ENCODE measurements at places on chromosomes 3 and 15.

GRCh38 chr3:123648696-123649405 is 64.0 kb upstream of the HACD2 start:
- no peak for DNase-seq

GRCh38 chr15:39177561-39177960 is 403.3 kb upstream of the THBS1 start:
- DNase-seq, result no peak

DNA sequence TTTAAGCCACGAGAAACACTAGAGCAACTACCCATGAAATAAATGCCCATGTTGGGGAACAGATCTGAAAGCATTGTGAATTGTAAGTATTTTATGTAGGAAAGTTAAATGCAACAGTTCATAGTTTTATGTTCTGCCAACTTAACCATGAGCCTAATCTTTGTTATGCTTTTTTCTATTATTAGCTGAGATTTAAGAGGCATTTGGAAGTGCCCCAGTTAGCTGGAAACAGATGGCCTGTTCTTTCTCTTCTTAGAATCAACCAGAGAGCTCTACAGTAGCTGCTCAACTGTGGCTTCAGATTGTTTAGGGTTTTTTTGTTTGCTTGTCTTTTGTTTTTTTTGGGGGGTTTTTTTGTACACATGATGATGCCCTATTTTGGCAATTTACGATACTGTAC is 284.4 kb downstream of the KCNH8 start:
- DNase-seq, result no peak

DNA sequence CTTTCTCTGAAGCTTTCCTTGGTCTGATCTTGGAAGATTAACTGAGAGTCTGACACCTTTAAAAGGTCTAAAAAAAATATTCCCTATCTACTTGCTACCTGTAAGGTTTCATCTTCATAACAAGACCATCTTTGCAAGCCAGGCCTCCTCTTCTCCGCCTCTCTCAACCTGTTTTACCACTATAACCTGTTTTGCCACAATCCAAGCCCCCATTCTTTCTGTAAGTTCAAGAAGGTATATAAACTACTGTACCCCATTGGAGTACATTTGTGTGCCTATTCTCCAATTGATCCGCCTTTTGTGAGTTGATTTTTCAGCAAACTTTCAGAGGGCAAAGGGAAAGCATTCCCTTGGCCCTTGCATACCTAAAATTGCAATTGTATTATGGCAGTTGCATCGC is 319.3 kb upstream of the NECTIN3 start:
- no peak for DNase-seq

GRCh38 chr3:156483961-156484787 is 70.7 kb downstream of the SSR3 start:
- peak; percentile 62 for DNase-seq

- DNase-seq, result no peak
Measured at GRCh38 chr3:119238363-119238762, 2.3 kb downstream of the B4GALT4 start.

- DNase-seq, result no peak
Measured at GRCh38 chr3:112845772-112846171, 892 bp downstream of the CD200R1L start.

DNA sequence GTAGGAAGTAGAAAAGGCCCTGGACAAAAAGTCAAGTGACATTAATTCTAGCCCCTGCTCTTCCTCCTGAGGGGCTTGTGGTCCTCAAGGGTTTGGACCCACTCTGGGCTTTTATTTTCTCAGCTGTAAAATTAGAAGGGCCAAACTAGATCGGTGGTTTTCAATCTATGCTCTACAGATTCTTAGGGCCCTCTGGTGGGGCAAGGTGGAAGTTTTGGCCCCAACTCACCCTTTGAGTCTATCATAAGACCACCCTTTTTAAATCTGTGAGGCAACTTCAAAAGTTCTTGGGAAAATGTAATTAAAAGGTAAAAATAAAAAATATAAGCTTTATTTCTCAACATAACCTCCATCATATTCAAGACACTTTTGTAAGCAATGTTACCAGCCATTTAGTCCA is 25.6 kb upstream of the CFAP161 start:
- DNase-seq, result no peak

- DNase-seq, result no peak
Measured at GRCh38 chr15:61256231-61256630, 27.1 kb upstream of the RORA start.

DNA sequence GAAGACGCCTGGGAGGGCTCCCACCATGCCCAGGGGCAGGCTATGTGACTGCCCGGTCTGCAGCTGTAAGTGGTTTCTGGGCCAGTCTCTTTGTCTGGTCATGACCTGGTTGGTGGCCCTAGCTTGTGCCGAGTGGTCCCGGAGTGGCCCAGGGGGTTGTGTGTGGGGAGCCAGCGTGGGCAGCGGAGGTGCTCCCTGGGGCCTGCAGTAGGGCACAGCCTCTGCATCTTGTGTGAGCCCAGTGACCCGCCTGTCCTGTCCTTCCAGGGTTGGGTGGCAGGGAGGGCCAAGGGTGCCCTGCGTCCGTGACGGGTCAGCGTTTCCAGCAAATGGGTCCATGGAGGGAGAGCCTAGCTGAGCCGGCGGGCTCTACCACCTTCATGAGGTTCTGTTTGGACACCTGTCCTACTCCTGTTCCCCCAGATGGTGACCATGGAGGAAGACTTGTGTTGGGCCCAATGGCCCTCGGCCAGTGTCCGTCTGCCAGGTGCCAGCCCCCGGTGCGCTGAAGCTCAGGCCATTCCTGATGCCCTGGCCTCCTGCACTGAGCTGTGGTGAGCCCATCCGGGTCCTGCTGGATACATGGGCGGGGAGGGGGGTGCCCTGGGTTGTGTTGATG is 215.4 kb downstream of the SNRPN start:
- no peak for DNase-seq

- DNase-seq, result no peak
Measured at GRCh38 chr3:115071601-115072000, 75.5 kb downstream of the ZBTB20 start.

GRCh38 chr3:25181096-25181495 is 247.0 kb upstream of the RARB start:
- no peak for DNase-seq

DNA sequence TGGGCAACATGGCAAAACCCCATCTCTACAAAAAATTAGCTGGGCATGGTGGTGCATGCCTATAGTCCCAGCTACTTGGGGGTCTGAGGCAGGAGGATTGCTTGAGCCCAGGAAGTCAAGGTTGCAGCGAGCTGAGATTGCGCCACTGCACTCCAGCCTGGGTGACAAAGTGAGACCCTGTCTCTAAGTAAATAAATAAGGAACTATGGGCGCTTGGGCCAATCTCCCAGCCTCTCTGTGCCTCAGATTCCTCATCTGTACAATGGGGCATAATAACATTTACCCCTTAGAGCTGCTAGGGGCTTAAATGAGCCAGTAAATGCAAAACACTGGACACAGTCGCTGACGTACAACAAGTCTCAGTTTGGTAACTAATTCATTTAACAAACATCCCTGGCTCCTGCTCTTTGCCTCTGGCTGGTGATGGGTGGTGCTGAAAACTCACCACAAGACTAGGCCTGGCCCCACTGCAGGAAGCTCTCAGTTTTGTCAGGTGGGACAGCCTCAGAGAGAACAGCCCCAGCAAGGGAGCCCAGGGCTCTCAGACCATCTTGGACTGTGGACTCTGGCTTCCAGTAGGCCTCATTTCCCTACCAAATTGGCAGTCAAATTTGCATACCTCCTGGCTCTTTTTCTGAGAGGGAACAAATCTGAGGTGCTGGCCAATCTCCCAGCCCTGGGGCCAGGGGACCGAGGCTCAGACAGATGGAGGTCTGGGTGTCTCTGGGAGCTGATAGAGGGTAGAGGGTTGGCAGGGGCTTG is 6.4 kb upstream of the TBC1D2B start:
- DNase-seq, result no peak

DNA sequence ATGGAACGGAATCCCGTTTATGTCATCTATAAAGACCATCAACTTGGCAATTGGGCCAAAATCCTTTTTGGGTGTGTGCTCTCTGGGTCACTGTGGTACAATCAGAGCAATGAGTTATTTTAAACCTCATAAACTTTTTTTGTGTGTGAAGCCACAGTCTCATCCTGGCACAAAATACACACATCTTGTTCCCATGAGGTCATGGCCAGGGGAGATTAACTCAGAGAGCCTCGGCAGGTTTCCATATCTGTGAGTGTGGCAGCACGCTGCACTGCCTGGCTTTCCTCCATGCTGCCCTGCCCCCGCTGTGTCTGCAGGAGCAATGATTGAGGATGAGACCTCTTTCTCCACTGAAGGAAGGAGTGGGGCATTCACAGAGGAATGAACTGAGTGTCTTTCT is 54.0 kb upstream of the DLG1 start:
- no peak for DNase-seq

GRCh38 chr15:25342629-25343028 is 96.2 kb downstream of the UBE3A start:
- DNase-seq, result no peak

GRCh38 chr3:31106204-31106603 is 211.7 kb upstream of the GADL1 start:
- no peak for DNase-seq

- peak; percentile 27 for DNase-seq
Measured at GRCh38 chr15:66581972-66582537, 16.3 kb upstream of the LCTL start.

GRCh38 chr15:71069693-71070092 is 45.6 kb upstream of the THSD4 start:
- DNase-seq, result no peak

- no peak for DNase-seq
Measured at GRCh38 chr3:9081184-9081818, 118.0 kb upstream of the RAD18 start.

DNA sequence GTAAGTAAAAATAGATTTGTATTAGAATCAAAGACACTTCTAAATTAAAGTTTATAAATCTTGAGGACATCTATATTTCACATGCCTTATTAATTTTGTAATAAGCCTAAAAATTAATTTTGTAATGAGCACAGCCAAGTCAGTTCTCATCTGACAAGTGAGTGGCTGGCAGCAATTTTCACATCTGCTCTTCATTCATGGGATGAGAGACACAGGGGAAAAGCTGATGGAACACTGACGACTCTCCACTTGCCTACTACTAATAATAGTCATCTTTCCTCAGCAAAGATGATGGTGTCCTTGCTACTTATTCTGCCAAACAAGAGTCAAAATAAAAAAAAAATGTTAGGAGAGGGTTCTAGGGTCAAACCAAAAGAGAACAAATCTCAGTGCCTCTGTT is 14.4 kb upstream of the CMSS1 start:
- no peak for DNase-seq

DNA sequence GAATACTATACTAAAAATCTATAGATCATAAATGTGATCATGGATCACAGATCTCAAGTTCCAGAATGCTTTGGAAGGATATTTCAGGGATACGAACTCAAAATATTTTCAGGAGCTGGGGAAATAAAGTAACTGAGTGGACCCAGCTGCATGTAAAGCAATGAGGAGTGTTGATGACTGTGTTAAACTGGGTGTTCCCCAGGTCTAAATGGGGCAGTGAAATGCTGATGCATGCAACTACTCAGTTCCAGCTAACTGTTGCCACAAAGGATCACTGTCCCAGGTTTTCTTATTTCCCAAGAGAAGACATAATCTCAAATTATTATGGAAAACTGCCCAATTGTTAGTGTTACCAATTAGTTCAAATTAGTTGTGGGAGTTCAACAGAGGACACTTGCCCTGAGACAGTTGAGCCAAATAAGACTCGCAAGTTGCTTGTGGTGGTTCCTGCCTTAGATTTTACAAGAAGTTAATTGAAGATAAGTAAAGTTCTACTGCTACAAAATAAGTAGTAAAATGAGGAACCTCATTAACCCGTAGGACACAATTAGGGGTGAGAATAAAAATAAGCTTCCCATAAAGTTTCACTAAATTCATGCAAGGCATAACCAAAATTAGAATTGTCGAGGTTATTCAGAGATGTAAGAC is 66.3 kb upstream of the IL12A start:
- DNase-seq, result no peak

DNA sequence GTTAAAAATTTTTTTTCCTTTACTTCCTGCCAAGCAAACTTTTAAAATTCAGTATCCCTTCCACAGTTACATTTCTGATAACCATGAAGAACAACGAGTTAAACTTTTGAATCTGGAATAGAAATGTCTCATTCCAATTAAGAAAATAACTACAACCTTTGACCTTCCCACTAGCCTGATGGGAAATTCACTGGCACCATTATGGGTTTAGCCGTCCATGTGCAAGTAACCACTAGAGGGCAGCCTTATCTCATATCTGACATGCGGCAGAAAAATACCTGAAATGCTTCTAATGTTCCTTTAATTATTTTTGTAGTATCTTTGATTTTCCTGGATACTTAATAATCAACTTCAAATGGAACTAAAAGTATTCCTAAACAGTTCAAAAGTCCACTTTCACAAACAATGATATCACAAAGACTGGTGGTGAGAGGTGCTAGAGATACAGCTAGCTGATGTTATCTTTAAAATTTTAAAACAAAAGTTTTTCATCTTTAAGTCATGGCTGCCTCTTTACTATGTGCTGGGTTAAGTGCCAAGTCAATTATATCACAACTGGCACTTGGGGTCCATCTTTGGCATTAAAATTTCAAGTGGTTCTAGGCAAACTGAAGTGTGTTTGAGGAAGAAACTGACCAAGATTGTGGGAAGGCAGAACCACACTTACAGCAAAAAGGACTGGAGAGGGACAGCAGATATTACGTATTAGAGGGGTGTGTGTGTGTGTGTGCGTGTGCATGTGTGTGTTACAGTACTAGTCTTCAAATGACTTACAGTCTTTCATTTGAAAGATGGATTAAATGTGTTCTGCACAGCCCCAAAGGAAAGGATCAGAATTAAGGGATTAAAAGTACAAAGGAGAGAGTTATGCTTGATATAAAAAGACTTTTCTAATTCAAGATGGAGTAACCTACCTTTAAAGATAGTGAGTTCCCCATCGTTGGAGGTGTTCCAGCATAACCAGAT is 107.1 kb upstream of the ICE2 start:
- DNase-seq, result peak; percentile 65

GRCh38 chr3:169998668-169999131 is 32.1 kb downstream of the SEC62 start:
- no peak for DNase-seq

GRCh38 chr15:68249058-68249713 is 19.7 kb upstream of the CLN6 start:
- no peak for DNase-seq

- no peak for DNase-seq
Measured at GRCh38 chr3:29337565-29337964, 56.7 kb downstream of the RBMS3 start.

DNA sequence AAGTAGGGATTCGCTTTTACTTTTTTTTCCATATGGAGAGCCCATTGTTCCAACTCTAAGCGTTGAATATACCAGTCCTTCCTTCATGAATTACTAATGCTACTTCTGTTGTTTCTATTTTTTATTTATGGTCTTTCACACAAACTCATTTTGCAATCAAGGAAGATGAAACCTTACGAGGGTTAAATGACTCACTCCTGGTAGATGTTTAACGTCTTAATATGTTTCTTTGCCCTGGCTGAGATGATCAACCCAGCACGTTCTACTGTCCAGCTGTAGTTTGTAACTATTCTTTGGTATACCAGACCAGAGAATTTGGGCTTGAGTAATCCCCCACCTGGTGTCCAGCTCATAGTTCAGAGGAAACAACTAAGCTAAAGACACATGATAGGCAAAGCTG is 23.1 kb downstream of the CDCP1 start:
- no peak for DNase-seq

GRCh38 chr3:82080792-82081191 is 319.3 kb upstream of the GBE1 start:
- DNase-seq, result no peak

- DNase-seq, result no peak
Measured at GRCh38 chr15:100807028-100807427, 72.6 kb upstream of the ALDH1A3 start.
